ENCODE measurements at places on chromosomes 2 and 18.

GRCh38 chr2:147250652-147251356, 594.0 kb upstream of the ACVR2A start:
- no peak for DNase-seq

GRCh38 chr18:69936191-69936558, 11.5 kb downstream of the CD226 start:
- DNase-seq = no peak

- no peak for DNase-seq
These were observed 45.8 kb downstream of the MYCN start for GRCh38 chr2:15986068-15986560.

GRCh38 chr18:41655074-41655473, 300.0 kb upstream of the PIK3C3 start:
- no peak for DNase-seq

DNA sequence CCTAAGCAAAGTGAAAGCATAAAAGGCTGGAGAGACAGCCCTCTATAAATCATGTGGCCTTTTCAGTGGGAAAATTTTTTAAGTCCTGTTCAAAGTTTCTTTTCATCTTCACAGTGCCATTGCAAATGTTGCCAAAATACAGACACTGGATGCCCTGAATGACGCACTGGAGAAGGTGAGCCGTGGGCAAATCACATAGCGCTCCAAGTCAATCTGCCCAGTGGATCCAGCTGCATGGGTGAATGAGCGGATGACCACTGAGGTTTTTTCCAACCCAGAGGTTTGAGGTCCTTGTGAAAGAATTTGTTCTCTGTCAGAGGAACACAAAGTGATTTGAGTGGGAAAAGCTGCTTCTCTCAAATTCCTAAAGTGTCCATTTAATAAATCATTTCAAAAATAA, 11.8 kb downstream of the DAPL1 start:
- no peak for DNase-seq

GRCh38 chr18:77557046-77557587, 307.5 kb downstream of the GALR1 start:
- no peak for DNase-seq

- DNase-seq = no peak
These were observed at the start of gene CAVIN2 for GRCh38 chr2:191846515-191847476. Gene CAVIN2, minus strand, starts transcription at chr2:191847088. Its CDS starts 163 bp downstream, at chr2:191846925.

- DNase-seq = no peak
These were observed 154.2 kb upstream of the ID2 start for GRCh38 chr2:8527676-8528075.

DNA sequence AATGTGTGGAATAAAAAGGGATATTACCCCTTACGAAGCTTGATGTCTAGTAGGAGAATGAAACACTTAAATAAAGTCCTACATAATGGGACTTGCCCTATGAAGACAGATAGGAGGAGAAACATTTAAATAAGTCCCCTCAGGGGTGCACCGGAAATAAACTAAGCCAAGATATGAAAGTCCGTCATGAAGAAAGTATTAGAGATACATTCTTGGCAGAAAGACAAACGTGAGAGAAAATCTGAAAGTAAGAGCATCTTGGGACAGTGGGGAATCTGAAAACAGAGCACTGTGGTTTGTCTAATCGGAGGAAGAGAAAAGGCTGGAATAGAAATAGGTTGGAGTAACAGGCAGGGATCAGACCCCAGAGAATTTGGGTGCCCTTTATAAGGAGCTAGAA, 516.9 kb upstream of the DSEL start:
- no peak for DNase-seq

DNA sequence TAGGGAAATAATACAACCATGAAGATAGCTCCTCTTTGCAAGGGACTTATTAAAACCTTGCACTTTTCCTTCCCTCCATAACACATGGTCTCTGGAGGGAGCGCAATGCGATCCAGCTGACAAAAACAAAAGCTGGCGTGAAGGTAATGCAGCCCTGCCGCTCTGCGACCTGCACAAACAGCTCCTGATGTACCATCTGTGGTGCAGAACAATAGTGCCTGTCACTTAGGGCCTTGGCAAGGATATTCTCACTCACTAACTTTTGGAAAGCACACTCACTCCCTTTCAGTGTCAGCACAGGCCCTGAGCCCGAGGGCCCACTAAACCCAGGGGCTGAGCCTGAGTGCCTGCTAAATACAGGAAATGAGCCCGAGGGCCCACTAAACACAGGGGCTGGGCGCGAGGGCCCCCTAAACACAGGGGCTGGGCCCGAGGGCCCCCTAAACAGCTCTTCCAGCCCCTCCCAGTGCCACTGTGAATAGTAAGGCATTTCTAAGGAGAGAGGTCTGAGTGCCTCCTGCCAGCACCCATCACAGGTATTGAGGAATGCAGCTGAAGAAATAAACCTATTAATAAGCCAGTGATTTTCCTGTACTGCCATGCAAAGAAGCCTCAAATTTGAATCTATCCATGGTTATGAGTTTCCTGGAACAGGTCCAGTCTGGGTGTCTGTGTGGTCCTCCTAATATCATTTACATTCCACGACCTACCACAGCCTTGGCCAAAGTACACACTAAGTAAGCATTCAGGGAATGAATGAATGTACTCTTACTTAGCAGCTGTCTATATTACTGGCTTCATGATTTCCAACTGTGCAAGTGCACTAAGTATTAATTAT, 9.3 kb downstream of the L3MBTL4 start:
- no peak for DNase-seq

GRCh38 chr18:11179959-11180519, 30.7 kb upstream of the PIEZO2 start:
- no peak for DNase-seq

GRCh38 chr18:23207191-23207955, 72.1 kb downstream of the CABLES1 start:
- DNase-seq = no peak

GRCh38 chr2:29113027-29113686, 2.1 kb upstream of the CLIP4 start:
- no peak for DNase-seq

DNA sequence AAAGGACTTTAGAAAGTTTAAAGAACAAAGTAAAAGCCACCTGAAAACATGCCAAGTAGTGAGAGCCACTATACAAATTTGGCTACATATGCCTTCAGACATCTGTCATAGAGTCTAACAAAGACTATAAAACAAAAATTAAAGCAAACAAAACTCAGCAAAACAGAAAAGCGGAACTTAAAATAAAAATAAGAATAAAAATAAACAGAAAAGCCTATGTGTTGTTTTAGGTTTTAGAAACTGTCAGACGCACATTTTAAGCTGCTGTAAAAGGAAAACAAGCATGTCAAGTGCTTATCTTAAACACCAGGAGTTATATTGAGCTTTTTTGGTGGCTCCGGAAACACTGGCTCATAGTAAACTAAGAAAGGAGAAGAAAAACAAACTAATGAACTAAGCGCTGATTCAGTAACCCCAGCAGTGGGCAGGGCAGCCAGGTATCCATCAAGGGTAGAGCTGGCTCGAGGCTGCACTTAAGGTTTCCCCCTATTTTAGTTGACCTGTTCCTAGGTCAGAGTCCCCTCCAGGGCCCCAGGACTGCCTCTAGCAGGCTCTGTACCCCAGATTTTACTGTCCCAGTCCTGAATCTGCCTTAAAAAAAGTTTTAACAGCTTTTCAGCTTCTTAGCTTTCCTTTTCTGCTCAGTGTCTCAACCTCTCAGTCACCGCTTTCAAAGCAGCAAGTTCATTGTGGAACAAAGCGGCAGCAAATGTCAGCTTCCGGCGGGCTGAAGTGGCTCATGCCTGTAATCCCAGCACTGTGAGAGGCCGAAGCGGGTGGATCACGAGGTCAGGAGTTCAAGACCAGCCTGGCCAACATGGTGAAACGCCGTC, 15.4 kb upstream of the RMC1 start:
- DNase-seq = no peak

GRCh38 chr2:20366672-20367116, 16.1 kb upstream of the PUM2 start:
- no peak for DNase-seq

DNA sequence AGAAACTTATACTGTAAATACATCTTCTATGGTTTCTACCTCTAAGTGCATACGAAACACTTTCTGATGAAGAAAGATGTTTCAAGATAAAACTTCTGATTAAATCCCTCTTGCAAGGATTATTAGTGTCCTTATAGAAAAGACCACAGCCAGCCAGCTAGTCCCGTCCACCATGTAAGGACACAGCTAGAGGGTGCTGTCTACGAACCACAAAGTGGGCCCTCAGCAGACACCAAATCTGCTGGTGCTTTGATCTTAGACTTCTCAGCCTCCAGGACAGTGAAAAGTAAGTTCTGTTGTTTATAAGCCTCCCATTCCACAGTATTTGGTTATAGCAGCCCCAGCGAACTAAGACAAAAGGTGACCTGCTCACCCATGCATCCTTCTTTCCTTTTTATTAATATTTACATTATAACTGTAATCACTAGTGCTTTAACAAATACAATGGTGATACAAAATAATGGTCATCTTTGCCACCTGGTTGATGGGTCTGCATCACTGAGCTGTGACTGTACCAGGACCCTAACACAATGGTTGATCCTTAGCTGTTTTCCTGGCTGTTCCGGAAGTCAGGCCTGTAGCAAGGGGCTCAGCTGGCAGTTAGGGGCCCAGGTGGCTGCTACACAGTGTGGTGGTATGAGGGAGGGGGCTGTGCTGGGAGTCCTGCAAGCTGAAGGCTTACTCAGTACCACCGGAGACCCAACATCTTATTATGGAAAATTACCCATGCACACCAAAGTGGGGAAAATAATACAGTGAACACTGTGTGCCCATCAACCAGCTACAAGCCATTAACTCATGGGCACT, 108.5 kb upstream of the SMAD7 start:
- DNase-seq = no peak

DNA sequence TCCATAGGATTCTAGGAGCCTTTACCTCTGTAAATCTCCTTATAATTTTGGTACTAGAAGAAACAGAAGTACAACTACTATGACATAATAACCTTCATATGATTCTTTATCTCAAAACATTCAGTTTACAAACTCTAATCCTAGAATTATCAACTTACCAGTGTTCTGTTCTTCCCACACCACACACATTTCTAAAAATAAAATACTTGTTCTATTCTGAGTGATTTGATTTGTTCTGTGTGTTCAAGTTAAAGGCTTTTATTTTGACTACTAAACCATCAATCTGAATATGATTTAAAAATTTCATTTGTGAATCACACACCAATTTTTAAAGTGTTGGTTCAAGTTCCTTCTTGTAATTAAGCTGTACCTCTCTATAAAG, 16.0 kb downstream of the CYTIP start:
- no peak for DNase-seq

- no peak for DNase-seq
These were observed 146.5 kb downstream of the ASB1 start for GRCh38 chr2:238573065-238573778.

- DNase-seq = no peak
These were observed 41.8 kb downstream of the NCK2 start for GRCh38 chr2:105786231-105787230.

DNA sequence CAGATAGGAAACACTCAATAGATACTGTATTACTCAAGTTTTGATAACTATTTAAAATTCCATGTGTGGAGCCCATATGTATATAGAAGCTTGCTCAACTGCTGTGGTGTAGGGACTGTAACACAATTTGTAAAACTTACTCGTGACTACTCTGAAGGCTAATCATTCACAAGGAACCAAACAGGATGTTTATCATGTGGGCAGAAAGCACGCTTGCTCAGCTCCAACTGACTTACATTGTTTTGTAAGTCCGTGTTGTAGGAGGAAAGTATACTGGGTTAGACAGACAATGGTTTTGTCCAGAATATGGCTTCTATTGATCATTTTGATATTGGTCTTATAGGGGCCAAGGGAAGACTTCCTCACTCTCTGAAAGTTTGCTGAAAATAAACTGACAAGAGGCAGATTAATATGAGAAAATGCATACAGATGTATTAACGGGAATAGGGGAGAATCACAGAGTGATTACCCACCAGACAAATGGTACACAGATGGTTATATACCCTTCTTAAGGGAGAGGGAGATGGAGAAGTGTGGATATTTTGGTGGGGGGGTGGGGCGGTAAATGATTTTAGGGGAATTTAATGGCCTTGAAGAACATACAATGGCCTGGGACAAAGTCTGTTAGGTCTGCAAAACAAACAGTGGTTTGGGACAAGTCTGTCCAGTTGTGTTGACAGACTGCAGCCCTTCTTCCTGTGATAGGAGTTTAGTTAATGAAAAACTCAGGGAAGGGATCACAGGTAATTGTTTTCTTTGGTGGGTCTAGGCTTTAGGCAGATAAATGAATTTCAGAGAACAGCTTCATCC, 259.3 kb upstream of the SP5 start:
- no peak for DNase-seq

GRCh38 chr2:162926501-162926900, 87.9 kb upstream of the KCNH7 start:
- DNase-seq = no peak

GRCh38 chr2:148167855-148168254, 147.0 kb downstream of the MBD5 start:
- DNase-seq = no peak

- no peak for DNase-seq
These were observed 35.2 kb downstream of the METTL4 start for GRCh38 chr18:2536063-2536462.

- DNase-seq = no peak
These were observed 245.1 kb downstream of the LRRTM1 start for GRCh38 chr2:80059447-80059846.

DNA sequence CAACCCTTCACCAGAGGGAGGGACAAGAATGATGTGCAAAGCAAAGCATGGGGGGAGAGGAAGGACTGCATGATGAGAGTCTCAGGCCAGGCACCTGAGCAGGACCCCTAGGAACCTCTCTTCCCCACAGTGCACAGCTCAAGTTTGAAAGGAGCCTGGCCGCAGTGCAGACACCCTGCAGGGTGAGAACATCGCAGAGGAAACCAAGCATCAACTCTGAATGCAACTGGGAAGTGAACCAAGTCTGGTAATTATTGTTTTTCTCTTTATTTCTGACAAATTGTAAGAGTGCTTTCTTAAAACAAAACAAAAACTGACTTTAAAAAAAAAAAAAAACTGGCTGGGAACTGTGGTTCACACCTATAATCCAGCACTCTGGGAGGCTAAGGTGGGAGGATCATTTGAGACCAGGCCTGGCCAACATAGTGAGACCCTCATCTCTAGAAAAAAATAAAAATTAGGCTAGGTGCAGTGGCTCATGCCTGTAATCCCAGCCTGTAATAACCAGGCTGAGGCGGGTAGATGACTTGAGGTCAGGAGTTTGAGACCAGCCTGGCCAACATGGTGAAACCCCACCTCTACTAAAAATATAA, 15.3 kb downstream of the NPC1 start:
- no peak for DNase-seq

- DNase-seq = no peak
These were observed 94.1 kb downstream of the ANKRD44 start for GRCh38 chr2:197216361-197216979.
